PC-9 (cell line): ENCODE measurements at places on chromosomes 7 and 10. TPM values are rescaled to one million over a fixed set of nuclear protein-coding genes. Genes with fewer than 3 reads are reported as not detected.

Gene ZDHHC4
- total RNA-seq, result 96.1 and 123 TPM in 2 replicates

Gene CRTAC1
- not detected in 2 replicates for total RNA-seq

Gene GHRHR
- total RNA-seq, result not detected in 2 replicates

Gene CTAGE15
- 0.20 TPM in 1 of 2 replicates, not detected in the other for total RNA-seq

Gene TMEM130
- 2.1 and 3.8 TPM in 2 replicates for total RNA-seq

Gene ACBD7
- 5.9 and 8.2 TPM in 2 replicates for total RNA-seq

Gene ARHGAP22
- 3.2 and 4.0 TPM in 2 replicates for total RNA-seq

Gene GPNMB
- 13.3 and 17.4 TPM in 2 replicates for total RNA-seq

Gene NODAL
- total RNA-seq, result not detected in 2 replicates

Gene GBX1
- total RNA-seq, result not detected in 2 replicates

Gene KNDC1
- 1.2 and 1.7 TPM in 2 replicates for total RNA-seq

Gene COX19
- 28.9 and 29.3 TPM in 2 replicates for total RNA-seq

- DNase-seq, result no peak
These were observed 276.3 kb downstream of the ZMYND11 start for GRCh38 chr10:411603-412002.

DNA sequence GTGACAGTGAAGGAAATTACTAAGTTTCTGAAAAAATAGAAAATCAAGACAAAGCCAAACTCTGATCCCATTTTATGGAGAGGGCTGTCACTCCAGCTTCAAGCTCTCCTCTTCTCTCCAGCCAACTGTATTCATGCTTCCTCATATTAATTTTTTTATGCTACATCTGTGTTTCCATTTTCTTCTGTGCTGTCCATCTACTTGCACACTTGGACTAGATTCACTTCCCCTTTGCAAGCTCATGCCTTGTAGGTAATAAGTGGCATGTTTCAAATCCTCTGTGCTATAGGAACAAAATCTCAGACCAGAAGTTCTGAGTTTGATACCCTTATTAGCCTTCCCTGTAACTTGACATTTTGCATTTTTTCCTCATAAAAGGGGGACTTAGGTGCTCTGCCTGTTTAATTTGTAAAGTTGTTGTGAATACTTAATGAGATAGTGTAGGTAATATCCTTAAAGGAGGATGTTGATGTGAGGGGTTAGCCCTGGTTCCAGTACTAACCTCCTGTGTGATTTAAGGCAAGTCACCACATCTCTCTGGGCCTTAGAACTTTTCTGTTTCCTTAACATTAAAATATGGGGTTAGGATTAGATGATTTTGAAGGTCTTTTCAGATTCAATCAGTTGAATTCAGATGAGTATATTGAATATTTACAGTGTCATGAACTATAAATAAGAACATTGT lies 358.8 kb downstream of the BBS9 start:
- DNase-seq, result no peak

- no peak for DNase-seq
These were observed 1044.9 kb downstream of the TYW1 start for GRCh38 chr7:68041554-68041953.

DNA sequence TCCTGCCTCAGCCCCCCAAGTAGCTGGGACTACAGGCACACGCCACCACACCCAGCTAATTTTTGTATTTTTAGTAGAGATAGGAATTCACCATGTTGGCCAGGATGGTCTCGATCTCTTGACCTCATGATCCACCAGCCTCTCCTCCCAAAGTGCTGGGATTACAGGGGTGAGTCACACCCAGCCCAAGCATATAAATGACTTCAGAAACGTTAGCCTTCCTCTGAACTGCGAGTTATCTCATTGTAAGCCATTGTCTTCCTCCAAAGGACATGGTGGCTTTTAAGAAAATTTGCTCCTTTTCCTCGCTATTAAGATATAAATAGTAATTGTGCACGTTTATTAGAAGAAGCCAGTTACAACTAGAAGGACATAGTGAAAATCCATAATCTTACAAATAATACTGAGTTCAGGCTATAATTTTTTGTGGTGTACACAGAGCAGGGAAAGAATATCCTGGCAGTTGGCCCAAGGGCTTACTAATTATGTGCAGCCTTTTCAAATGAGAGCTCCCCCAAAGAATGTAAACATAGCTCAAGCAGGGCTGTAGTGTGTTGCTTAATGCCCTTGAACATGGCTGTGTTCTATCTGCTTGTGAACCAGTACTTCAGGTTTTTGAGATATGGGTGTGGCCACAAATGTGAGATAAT lies 495.8 kb downstream of the PARD3 start:
- peak; percentile 88 for DNase-seq

DNA sequence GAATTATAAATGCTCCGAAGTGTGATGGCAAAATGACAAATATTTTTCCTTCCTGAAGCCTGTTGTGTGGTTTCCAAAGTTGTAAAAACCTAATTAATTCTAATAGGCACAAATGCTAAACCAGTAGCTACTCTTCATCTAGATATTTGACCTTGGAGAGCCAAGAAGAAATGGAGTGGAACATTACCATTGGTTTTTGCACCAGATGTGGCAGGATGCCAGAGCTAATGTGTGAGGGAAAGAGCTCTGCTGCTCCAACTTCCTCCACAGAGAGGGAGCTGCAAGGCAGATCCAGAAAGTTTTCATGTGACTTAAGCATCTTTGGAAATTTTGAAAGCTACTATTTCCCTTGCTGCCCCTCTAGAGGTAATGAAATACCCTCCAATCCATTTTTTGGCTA lies 65.1 kb upstream of the HPS1 start:
- DNase-seq, result no peak

DNA sequence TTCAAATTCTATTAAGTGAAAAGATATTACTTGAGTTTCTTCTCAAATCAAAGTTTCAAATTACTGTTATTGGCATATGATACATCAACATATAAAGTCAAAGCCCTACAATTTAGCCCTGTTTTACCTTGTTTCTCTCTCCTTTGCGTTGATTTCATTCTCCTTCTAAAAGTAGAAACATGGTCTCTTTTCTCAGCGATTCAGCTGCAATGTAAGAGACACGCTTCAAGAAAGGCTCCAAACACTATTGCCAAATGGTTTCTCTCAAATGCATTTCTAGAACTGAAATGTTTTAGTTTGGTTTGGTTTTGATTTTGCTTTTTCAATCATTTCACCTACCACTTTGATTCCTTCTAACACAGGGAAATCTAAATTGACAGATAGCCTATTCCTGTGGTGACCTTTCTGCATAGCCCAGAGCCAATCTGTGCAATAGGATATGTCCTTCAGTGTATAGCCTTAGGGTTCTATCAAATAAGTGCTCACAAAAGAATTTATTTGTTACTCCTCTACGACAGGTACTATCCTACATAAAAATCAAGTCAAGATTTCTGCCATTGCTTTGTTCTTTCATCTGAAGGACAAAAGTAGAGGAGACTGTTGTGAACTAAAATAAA lies 47.3 kb downstream of the CTNNA3 start:
- DNase-seq, result no peak

- DNase-seq, result no peak
These were observed 13.6 kb upstream of the C10orf120 start for GRCh38 chr10:122713091-122713885.

DNA sequence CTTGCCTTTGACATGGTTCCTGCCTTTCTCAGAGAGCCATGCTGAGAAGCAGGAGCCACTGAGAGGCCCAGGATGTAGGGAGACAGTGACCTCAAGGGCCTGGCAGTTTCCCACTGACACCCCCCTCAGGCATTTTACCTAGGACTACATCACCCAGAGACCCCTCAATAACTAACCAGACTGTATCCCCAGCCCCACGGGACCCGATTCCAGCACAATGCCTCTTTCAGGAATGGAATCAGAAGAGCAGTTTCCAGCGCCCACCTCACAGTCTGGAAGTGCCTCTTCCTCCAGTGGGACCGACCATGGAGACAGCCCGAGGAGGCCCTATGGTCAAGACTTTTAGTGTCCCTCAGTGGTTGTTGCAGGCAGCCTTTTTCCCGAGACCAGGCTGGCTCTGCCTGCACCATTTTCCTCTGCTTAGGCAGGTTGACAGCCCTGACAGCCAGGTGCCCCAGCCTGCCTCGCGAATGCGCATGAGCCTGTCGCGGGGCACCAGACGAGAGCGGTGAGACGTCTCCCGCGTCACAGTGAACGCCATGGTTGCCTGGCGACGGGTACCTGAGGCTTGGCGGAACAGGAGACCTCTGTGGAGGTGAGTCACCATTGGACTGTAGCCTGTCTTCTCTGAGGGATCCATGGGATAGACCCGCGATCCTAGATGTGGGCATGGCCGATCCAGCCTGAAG lies 28.4 kb upstream of the ZNF273 start:
- DNase-seq, result no peak

DNA sequence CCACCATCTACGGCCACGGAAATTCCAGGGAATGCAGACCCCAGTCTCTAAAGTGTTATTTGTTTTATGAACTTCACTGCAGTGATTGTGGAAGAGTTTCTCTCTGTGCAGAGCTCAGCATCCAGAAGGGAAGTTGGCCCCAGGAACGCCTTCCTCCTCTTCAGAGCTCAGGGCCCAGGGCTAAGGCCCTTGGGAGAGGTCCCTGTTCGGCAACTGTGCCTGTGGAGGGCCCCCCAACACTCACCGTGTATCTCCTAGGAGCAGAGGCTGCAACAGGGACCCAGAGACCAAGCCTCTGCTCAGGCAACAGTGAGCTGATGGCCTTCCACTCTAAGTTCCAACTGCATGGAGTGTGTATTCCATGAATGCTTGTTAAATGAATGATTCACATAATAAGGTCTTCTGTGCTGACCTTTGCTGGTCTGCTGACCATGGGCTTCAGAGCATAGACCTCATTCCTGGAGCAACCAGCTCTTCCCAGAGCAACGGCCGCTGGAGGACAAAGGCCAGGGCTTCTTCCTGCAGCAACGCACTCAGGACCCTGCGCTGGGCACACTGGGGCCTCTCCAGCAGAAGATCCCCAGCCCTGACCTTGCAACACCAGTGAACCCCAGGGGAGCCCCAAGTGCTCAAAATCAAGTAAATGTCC lies 7.7 kb downstream of the DIP2C start:
- DNase-seq, result no peak

DNA sequence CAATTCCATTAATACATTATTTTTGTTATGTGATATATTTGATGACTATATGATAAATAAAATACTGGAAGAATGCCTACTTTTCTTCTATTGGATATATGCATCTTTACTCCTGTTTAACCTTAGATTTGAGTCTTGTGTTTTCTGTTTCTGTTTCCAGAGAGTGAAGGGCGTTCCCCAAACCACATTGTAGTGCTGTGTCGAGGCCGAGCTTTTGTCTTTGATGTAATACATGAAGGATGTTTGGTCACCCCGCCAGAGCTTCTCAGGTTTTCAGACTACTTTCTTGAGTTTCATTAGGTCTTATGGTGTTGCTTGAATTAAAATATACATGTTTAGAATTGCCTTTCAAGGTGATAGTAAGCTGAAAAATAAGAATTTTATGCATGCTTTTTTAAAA lies 23.8 kb downstream of the CROT start:
- DNase-seq, result no peak

DNA sequence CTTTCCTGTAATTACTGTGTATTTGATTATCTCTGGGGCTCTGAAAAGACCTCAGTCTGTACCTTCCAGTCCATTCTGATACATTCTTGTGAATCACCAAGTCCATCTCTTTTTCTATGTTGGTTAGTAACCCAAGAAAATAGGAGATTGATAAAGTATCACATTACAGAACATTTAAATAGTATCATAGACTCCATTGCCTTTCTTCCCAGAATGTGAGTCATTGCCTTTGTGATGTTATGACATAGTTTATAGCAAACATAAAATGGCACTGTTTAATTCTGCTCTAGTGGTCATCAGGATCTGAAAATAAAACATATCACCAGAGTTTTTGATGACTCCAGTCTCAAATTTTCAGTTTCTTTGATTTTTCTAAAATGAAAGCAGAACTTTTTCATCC lies 78.4 kb downstream of the NRG3 start:
- no peak for DNase-seq

DNA sequence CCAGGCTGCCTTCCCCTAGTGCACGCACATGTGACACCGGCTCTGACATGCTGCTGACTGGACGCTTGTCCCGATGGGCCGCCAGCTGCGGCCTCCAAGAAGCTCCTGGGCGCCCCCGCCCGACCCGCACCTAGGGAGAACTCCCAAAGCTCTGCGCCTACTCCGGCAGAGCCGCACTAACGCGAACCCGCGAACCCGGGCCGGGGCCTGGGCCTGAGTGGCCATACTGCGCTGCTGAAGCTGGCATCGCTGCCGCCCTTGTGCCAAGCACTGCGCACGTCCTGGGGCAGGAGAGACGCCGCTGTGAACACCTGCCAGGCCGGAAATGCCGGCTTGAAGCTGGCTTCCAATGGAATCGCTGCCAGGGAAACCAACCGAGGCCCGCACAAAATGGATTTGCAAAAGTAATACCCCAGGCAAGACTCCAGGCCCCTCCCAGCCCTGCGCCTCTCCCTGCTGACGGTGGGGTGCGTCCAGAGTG lies 85.1 kb downstream of the WASHC2A start:
- DNase-seq, result no peak

DNA sequence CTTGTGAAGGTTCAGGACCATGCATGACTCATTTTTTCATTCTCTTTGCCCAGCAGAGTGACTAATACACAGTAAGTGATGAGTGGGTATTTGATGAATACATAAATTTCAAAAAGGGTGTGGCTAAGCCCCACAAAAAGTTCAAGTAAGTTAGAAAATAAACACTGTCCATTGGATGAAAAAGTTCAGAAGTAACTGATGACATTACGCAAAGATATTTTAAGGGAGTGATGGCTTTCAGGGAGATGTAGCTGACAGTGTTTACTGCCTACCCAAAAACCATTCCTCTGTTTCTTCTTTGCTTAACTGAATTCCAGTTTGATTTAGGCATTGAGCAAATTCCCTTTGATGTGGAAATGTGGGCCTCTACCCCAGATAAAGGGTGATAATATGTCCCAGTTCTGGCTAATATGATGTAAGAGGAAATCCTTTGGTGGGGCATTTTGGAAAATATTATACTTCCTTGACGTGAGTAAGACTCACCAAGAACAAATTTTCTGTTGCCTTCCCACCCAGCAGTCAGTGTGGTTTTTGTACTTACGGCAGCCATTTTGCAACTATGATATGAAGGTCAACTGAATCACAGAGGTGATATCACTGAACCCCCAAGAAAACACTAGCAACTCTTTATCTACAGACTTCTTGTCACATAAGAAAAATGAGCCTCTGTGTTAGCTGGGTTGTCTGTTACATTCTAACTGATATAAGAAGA lies 29.0 kb upstream of the EBLN1 start:
- DNase-seq, result no peak

DNA sequence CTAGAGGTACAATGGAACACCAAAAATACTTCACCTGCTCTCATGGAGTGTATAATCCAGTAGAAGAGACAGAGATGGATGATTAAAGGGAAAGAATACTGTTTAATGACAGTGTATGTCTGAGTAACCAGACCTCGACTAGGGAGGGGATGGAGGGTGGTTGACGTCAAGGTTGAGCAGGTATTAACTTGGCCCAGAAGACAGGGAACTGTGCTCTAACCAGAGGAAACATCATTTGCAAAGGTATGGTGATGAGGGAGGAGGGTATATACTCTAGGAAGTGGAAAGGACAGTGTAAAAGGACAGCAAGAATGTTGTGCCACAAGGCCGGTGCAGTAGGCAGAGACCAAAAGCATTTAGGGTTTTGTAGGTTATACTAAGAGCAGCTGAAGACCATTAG lies 2.9 kb downstream of the MIOS start:
- DNase-seq, result no peak

- peak; percentile 96 for DNase-seq
These were observed 5.3 kb downstream of the CYP3A7 start for GRCh38 chr7:99729486-99730237.

GRCh38 chr7:212754-213153 lies 20.4 kb downstream of the FAM20C start:
- DNase-seq, result no peak

- no peak for DNase-seq
These were observed 61.8 kb upstream of the STEAP1 start for GRCh38 chr7:90092506-90092905.

- no peak for DNase-seq
These were observed 211.8 kb downstream of the CSTF2T start for GRCh38 chr10:51487576-51487975.
